ENCODE measurements at places on chromosomes 5 and 9.
A peak's percentile ranks its signal among the peaks of the same experiment; 100 is the strongest.

DNA sequence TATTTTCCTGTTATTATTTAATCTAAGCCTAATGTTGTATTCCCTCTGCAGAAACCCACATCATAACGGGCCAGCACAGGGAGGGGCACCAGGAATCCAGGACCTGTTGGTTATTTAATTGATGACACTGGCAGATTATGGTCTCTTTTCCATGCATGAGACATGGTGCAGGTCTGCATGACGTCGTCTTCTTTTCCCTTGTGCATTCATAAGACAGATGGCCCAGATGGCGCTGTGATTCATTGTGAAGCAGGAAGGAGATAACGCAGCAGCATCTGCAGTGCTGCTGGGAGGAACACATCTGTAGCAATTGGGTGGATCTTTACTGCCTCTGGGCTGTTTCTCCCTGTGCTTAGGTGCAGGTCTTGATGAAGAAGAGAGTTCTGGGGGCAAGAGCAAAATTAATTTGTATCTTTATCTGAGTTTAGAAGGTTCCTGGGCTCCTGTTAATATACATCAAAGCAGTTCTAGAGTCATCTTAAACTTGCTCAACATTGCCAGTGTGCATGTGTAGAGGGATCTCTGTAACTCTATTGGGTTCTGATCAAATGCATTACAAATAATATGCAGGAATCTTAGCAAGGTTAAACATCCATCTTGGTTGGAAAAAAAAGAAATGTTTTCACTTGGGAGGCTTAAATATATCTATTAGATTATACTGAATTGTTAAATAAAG, 176.1 kb downstream of the PCSK1 start:
- DNase-seq: no peak

DNA sequence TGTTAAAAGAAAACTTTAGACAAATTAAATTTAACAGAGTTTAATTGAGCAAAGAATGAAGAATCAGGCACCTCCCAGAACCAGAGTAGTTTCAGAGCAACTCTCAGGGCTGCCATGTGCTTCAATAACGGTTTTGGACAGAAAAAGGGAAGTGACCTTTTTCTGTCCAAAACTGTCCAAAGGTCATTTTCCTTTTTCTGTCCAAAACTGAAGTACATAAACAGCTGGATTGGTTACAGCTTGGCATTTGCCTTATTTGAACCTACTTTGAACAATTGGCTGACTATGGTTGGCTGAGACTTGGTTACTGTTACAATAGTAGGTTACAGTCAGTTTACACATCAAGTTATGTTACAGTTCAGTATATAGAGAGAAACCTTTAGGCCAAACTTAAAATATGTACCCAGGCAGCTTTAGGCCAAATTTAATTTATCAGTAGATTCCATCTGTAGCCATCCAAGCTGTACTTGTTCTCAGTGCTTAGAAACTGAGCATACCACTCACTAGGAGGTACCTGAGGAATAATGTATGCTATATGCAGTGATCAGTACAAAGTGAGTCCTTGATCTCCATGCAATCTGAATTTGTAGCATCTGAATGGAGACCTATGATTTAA, 44.0 kb downstream of the C9orf85 start:
- no peak for DNase-seq

- DNase-seq: no peak
These were observed 44.6 kb downstream of the WHRN start for GRCh38 chr9:114460513-114461199.

GRCh38 chr9:131502781-131503625, at the start of gene POMT1:
Gene POMT1, plus strand, starts transcription at chr9:131502918. Its CDS starts 1,301 bp downstream, at chr9:131504219.
- peak; percentile 73 for DNase-seq

GRCh38 chr5:154923441-154924430, 14.3 kb downstream of the GEMIN5 start:
- no peak for DNase-seq

DNA sequence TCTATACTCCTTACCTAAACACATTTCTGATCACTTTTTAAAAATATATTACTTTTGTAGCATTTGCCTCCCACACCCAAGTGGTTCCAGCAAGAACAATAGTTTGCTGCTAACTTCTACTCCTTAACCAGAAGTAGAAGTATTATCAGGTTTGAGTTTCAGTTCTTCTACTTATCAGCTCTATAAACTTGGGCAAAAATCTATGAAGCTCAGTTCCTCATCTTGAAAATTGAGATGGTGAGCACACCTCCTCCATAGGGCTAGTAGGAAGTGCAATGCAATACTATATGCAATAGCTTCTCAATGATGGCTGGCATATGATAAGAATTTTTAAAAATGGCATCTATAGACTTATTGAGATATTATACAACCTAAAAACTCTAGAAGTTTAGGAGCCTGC, 283.7 kb downstream of the TLR4 start:
- DNase-seq: no peak

- DNase-seq: no peak
These were observed 370.8 kb downstream of the TLE1 start for GRCh38 chr9:81318571-81318970.

DNA sequence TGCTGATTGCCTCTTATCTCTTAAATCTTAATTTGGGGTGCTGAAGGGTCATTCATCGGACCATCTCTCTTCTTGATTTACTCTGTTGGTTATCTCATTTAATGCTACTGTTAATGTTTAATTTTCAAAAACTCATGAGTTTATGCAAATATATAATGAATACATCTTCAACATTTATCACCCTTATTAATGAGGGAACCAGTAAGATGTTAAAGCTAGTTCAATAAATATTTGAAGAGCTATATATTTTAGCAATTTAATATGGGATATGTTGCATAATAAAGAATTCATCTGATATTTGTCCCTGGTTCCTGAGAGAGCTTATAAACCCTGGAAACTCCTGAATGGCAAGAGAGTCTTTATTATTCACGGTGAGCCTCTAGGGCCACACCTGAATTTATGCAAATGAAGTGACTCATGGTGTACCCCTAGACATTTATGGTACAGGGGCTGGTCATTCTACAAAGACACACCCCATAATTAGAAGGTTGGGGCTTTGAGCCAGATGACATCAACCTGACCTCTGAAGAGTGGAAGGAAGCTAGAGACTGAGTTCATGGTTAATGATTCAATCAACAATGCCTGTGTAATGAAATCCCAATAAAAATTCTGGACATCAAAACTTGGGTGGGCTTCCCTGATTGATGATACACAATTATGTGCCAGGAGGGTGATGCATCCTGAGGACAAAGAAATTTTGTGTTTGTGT, 339.5 kb upstream of the ZNF608 start:
- DNase-seq: no peak

DNA sequence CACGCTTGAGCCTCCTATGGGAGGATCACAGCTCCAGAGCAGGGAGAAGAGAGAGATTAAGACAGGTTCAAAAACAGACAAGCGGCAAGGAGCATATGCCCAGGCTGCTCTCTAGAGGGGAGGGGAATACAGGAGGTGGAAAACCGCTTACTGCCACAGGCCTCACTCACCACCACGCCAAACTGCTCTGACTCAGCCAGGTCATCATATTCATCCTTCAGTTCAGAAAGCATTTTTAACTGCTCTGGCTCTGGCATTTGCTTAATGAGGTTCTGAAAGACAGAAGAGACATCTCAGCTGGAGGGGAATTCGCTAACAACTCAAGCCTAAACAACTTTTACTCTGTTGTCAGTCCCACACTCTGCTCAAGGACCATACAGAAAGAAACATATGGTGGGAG, 40.1 kb downstream of the PCDHGC5 start:
- DNase-seq: no peak

GRCh38 chr5:963673-964531, 44.7 kb upstream of the NKD2 start:
- DNase-seq: peak; percentile 18

- no peak for DNase-seq
These were observed 7.3 kb downstream of the DNAJB5 start for GRCh38 chr9:34996905-34997279.

DNA sequence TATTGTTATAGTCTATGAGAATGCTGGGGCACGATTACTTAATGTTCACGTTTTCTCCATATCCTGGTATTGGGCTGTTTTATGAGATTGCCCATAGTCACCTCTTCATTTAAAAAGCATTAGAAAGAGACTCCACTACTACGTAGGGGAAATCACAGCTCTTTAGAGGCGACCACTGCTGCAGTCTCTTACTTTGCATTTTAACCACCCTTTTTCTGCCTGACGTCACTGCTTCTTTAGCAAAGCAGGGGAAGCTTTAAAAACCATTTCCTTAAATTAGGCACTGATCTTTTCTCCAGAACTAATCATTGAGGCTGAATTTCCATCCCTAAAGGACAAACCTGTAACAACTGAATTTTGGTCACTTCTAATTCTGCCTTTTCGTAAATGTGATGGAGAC, 38.9 kb downstream of the ZNF608 start:
- no peak for DNase-seq

GRCh38 chr5:154783774-154784460, 28.7 kb downstream of the LARP1 start:
- no peak for DNase-seq

GRCh38 chr5:18433336-18433735, 799.1 kb downstream of the TAF11L14 start:
- DNase-seq: no peak

DNA sequence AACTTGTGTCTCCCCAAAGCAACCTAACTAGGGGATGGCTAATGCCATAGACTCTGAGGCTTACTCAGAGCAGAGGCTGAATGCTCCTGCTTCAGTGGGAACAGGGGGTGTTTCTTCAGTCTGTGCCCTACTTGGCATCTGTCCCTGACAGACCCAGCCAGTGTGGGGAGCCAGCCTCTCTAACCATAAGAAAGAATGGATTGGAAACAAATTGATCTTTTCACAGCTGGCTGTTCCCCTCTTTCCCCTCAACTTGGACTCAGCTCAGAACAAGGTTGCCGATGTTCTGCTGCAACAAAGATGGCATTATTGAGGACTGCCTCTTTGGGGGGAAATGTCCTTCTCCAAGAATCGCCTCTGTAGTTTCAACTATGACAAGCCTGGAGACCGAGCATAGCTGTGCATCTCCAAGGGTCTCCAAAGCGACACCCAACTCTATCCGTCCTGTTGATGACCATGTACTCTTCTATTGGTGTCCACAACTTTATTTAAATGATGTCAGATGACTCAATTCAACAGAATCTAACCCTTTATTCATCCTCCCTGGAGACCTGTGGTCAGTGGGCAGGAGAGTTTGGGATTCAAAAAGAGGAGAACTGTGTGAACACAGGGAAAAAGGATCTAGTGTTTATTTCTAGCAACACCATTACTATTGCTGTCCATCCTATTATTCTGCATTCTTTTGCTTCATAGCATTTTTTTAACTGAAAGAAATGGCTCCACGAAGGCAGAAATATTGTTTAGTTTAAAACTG, 24.7 kb upstream of the TNC start:
- DNase-seq: no peak

- no peak for DNase-seq
These were observed 251.1 kb upstream of the PPP1R2B start for GRCh38 chr5:156598964-156599363.

- DNase-seq: no peak
These were observed 18.0 kb downstream of the PRKAA1 start for GRCh38 chr5:40780199-40780598.

- DNase-seq: no peak
These were observed 135.4 kb upstream of the DMRT1 start for GRCh38 chr9:706073-706472.

GRCh38 chr5:168740811-168741213, 161.6 kb upstream of the PANK3 start:
- DNase-seq: no peak

DNA sequence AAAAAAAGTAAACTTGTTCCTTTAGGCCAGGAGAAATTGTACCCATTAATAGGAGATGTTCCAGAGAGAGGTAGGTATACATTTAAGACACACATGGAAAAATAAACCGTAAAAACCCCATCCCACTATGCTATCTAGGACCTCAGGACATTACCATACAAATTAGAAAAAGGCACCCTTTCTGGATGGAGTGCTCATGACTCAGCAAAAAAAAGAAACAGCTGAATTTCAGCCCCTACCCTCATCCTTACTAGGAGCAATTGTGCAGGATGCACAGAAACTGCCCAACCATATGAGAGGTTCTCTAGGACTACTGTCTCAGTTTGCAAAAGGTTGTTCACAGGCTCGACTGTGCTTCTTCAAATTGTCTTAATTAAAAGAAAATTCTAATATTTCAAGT, 368.2 kb downstream of the HINT1 start:
- DNase-seq: no peak

DNA sequence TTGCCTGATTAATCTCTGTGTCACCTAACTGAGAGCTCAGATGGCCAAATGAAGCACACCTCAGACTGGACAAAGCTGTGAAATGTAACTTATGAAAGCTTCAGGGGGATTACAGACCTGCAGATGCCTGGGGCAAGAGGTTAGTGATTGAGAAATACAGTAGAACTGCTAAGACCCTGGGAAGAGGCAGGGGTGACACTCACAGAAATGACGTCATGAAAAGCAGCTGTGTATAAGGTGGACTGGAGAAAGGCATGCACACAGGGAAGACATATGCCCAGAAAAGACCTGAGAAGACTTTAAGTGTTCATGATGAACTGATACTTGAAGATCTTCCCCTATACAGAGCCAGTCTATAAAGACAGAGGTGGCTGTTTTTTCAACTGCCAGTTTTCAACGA, 49.3 kb upstream of the SPTLC1 start:
- DNase-seq: no peak

DNA sequence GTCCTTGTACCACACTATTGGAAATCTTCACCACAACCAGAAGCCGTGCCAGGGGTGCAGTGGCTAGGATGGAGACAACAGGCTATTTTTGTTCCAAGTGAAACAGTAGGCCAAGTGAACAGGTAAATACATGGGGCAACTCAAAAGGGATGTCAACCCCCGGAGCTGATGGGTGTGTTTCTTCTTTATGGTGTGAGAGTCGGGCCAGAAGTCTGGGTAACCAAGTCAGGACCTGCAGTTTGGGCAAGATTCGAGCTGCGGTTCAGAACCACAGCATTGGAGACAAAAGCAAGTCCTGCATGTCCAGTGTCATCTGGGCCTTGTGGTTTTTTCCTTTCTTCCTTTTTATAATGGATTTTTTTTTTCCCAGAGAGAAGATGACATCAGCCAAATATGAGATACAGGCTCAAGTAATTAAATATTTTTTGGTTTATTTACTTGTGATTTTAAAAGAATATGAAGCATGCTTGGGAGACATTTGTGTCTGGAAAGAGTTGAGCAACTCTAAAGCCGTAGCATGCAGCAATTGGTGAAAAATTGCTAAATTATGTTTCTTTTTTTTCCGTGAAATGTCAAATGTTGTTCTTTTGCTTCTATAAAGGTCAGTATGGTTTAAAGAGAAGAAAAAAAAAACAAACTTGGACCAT, 261.6 kb downstream of the ARRDC3 start:
- DNase-seq: no peak

GRCh38 chr5:175131432-175131831, 312.6 kb downstream of the DRD1 start:
- no peak for DNase-seq

GRCh38 chr5:171299228-171299627, 9.8 kb upstream of the TLX3 start:
- no peak for DNase-seq

DNA sequence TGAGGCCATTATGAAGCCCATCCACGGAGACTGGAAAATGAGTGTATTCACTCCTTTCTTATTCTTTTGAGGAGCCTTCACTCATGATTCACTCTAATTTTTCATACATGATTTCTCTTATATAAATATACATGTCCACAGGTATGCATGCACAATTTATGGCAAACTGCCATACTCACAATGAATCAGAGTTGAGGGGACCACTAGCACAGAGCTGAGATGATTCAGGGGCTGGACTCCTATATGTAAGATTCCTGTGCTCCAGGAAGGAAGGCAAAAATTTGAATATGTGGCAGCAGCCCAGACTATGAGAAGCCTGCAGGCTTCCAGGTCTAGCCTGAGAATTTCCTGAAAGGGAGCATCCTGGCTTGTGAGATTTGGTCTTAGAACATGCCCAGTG, 484.6 kb downstream of the PRELID2 start:
- no peak for DNase-seq
